ENCODE measurements at places on chromosomes 12 and 14.

DNA sequence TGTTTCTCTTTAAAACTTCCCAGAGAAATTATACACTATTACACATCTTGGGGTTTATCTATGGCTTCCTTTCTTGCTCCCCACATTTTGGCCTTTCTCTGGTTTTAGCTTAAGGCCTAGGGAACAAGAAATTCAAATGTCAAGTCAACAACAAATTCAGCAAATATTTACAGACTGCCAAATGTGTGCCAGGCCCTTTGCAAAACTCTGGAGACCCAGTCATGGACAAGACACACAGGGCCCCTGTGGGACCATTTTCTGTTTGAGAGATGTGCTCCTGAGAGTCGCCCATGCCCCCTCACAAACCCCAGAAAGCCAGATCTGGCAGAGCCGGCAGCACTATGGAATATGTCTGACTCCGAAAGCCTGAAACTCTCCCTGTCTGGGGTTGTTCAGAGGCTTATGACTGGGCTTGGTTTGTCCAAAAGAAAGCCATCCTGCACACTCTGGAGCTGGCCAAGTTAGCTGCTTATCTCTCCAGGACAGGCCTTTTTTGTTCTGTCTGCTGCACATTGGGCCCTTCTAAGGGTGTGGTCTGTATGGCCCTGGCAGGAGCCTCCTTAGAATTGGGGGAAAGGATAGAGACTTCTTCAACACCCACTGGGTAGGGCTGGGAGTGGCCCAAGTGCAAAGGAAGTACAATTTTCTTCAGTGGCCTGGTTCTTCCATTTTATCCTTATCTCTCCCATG is 1.1 kb upstream of the KRT3 start:
- DNase-seq = no peak

DNA sequence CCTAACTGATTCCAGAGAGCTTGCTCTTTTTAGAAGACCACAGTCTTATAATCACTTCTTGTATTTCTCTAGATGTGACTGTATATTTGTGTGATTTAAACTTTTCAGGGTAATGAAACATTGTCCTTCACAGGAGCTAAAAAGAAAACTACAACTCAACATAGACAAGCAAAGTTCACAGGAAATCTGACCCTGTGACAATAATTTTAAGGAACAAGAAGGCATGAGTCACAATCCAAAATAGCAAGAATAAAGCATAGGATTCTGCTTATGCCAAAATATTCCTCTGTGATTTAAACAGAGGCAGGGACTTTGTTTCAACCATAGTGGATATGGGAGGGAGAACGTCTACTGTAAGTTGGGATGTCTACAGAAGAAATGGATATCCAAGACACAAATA is 44.3 kb downstream of the GPR65 start:
- DNase-seq = no peak

DNA sequence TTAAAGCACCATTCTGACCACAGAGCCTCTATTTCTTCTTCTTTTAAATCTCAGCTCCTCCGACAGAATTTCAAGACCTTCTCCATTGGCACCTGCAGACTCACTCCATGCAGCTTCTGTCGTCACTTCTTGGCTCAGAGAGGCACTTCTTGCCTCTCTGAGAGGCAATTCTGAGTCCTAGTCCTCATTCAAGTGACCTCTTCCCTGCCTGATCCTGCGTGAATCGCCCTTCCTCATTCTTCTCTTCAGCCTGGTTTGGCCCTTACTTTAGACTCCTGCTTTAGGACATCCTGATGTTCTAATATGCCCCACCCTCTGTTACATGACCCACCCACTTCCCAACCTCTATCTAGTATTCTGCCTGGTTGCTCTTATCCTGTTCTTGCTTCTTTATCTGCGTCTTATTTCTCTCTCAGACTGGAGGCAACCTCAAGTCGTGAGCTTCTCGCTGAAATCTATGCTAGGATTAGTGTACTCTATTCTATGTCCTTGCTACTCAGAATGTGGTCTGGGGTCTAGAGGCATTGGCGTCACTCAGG is 55.6 kb upstream of the CISTR start:
- DNase-seq = no peak

- no peak for DNase-seq
These were observed 3.9 kb upstream of the ENDOU start for GRCh38 chr12:47729233-47729632.

- DNase-seq = no peak
These were observed 2.1 kb downstream of the RNF10 start for GRCh38 chr12:120536064-120536791.

- no peak for DNase-seq
These were observed 19.3 kb downstream of the GXYLT1 start for GRCh38 chr12:42125388-42125767.

DNA sequence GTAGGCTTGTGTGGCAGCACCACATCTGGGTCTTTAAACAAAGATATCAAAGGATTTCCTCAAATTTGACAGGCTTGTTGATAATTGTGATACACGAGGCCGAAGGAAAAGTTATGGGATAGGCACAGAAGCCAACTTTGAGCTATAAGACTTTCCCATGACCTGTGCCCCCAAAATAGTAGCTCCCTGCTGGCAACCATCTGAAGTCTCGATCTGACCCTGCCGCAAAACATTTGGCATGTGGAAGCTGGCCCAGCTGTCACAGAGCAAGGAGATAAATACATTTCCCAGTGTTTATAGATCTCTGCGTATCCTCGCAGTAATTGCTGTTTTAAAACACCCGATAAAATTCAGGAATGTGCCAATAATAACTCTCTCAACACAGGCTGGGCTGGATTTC is 26.4 kb upstream of the RGS6 start:
- DNase-seq = no peak

GRCh38 chr12:3580094-3580749 is 89.2 kb downstream of the PRMT8 start:
- DNase-seq = no peak

DNA sequence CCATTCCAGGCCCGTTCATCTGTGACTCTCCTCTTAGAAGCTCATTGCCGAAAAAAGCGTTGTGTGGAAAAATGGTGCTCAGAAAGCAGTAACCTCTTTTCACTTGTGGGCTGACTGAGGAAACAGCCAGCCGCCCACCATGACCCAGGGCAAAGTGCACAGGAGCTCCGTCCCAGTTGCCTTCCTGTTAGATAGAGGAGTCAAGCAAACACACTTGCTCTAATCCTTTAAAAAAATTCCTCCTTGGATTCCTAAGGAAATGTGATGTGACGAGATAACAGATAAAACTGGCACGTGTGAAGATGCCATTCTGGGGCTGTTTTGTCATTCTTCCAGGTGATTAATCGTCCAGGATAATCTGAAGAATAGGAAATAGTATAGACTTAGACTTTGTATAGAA is 396.8 kb upstream of the DDHD1 start:
- DNase-seq = no peak

GRCh38 chr12:92183575-92183974 is 37.9 kb upstream of the BTG1 start:
- no peak for DNase-seq

GRCh38 chr12:30047516-30048254 is 263.9 kb upstream of the TMTC1 start:
- no peak for DNase-seq

GRCh38 chr14:89418452-89418851 is 1.4 kb upstream of the FOXN3 start:
- no peak for DNase-seq

DNA sequence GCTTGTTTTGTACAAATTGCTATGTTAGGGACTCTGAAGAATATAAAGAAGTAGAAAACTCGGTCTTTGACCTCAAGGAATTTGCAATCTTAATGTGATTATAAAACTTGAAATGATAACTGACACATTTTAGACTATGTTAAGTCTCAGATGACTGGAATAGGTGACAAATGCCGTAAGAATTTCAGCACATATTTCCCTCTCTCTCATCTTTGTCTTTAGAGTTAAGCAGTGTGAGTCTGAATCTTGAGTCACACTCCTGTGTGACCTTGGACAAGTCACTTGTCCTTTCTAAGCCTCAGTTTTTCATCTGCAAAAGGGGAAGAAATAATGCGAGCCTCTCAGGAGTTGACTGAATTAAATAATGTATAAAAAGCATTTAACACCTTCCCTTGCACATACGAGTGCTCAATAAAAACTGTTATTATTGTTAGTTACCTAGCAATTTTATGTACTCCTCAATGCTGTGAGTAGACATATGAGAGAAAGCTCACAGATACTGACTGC is 103.7 kb downstream of the DYRK2 start:
- no peak for DNase-seq

- DNase-seq = no peak
These were observed 116.2 kb downstream of the PRMT8 start for GRCh38 chr12:3607039-3607720.

GRCh38 chr12:90075685-90076084 is 367.0 kb upstream of the ATP2B1 start:
- no peak for DNase-seq

DNA sequence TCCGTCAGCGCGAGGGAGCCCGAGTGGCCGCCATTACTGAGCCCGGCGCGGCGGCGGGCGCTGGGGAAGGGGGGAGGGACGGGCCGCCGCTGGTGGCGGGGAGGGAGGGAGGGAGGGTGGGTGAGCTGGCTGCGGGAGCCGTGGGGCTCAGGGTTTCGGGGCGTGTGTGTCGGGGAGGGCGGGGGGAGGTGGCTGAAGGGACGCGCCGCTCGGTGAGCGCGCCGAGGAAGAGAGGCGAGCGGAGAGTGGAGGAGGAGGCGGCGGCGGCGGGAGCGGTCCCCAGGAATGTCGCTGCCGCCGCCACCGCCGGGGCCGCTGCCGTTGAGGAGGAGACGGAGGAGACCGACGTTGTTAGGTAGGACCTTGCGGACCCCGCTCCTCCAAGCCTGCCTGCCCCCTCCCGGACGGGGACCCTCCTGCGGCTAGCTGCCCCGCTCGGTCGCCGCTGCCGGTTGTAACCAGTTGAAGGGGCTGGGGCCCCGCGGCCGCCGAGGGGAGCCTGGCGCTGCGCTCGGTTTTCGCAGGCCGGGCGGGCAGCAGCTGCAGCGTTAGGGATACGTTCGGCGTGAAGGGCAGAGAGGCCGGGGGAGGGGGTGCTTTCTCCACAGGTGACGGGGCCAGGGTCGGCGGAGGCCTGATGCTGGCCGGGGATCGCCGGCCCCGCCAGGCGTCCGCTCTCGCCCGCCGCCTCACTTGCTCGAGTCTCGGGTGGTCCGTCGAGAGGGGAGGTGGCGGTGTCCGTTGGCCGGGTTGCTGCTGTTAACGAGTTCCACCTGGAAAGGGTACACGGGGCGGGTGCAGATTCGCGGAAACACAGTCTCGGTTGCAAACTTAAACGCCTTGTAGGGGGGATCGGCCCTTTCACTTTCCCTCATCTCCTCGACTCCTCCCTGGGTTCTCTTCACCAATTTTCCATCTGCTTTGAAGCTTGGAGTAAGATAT is at the start of gene ARHGAP5:
Gene ARHGAP5, plus strand, starts transcription at position 224 of the 942 bp plus-strand sequence. CDS start 13,366 bp downstream, outside the sequence.
- DNase-seq = peak; percentile 32

DNA sequence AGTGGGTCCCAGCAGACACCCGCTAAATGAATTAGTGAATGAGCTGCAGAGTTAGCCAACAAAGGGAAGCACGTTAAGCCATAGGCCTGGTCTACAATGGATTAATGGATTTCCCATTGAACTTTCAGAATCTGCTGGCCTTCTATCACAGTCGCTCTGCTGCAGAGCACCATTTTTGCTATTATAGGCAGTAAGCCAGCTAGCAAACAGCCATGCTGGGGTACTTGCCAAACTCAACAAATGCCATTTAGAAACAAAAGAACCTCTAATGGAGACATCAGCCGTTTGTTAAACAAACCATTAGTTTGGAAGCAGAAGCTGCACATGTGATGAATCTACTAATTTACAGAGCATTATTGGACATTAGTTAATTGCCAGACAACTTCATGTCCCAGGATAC is 181.1 kb upstream of the STXBP6 start:
- no peak for DNase-seq

- no peak for DNase-seq
These were observed 20.9 kb upstream of the PLXNC1 start for GRCh38 chr12:94127239-94128131.

- peak; percentile 91 for DNase-seq
These were observed at the start of gene GPR132 for GRCh38 chr14:105065280-105066228. TSS of gene GPR132 (minus strand) at chr14:105065430. CDS start at chr14:105055420, 10,010 bp downstream.

GRCh38 chr12:60172266-60173211 is 576.7 kb downstream of the SLC16A7 start:
- no peak for DNase-seq

DNA sequence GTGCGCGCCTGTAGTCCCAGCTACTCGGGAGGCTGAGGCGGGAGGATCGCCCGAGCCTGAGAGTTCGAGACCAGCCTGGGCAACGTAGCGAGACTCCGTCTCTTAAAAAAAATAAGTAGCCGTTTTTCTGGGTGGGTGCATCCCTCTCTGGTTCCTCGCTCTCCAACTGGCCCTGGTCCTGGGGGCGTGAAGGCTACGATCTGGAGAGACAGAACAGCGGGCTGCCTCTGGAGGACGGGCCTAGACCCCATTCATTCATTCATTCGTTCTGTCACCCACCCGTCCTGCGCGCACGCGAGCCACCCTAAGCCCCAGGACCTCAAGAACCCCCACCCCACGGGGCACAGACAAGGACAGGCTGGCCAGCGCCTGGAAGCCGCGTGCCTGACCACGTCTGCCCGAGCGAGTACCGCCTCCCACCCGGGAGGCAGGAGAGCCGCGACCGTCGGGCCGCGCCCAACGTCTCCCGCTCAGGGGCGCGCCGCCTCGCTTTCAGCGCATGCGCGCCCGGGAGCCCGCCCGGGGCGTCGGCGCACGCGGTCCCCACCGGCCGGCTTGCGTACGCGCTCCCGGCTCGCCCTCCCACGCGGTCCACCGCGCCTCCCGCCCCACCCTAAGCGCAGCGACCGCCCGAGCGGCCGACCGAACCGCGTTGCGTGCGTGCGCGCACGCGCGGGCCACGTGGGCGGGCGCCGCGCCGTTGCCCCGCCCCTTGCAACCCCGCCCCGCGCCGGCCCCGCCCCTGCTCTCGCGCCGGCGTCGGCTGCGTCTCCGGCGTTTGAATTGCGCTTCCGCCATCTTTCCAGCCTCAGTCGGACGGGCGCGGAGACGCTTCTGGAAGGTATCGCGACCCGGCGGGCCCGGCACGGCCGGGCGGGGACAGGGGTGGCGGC is at the start of gene RAN:
Gene RAN, plus strand, starts transcription at position 781 of the 893 bp plus-strand sequence. CDS start 528 bp downstream, outside the sequence.
- DNase-seq = peak; percentile 91

DNA sequence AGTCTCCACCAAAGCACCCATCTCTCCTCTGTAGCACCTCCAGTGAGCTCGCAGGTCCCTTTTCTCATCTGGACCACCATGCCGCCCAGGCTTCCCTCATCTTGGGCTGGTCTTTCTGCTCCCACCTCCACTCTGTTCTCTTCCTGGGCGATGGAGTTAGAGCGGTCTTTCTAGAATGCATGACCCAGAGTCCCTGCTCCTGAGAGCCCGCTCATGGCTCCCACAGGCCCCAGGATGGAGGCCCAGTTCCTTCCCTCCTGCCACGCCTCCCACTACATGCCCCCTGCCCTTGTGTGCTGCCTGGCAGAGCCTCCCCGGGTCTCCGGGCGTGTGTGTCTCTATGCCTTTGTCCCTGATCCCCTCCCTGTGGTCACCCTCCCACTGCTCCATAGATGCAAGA is 100.7 kb upstream of the RTL1 start:
- DNase-seq = no peak

DNA sequence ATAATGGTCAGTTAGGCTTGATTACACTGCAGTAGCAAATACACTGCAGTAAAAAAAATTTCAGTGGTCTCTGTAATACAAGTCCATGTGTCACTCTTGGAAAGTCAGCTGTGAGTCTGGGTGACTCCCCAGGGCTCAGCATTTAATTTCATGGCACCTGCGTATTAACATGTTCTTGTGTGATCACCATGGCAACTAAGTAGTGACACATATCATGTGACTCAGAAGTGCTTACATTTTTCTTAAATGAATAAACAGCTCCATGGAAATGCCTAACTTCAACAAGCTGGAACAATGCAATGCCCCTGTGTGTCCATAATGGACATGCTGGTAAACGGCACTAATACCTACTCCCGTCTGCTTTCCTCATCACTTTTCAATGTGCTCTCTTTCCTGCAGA is 88.5 kb upstream of the ANO4 start:
- no peak for DNase-seq

- DNase-seq = no peak
These were observed 46.7 kb downstream of the YEATS4 start for GRCh38 chr12:69406217-69406616.
